RPMI7951 (cell line): ENCODE measurements at places on chromosomes 7 and 10.

- no peak for DNase-seq
Measured at GRCh38 chr7:106721816-106722785, 61.1 kb upstream of the CCDC71L start.

GRCh38 chr7:150431839-150432658, 18.4 kb upstream of the GIMAP8 start:
- no peak for DNase-seq

DNA sequence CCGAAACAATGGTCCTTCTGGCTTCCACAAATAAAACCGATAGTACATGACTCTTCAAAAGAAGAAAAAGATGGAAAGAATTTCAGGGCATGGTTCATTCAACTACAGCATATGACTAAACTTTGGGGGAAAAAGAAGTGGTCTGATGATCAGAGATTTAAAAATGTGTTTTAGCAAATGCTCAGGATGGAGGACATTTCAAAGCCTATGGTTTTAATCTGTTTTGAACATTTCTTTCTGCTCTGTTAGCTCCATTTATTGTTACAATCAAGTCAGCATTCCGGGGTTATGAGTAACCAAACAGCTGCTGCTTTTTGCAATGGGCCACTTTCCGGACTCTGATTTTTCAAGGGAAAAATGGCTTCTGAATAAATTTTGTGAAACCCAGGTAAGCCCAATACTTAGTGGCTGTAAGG, 142.4 kb downstream of the CUBN start:
- peak; percentile 91 for DNase-seq

GRCh38 chr10:83605783-83606630, 533.3 kb upstream of the GHITM start:
- DNase-seq = no peak

- DNase-seq = no peak
Measured at GRCh38 chr10:13189961-13190360, 28.6 kb downstream of the MCM10 start.

DNA sequence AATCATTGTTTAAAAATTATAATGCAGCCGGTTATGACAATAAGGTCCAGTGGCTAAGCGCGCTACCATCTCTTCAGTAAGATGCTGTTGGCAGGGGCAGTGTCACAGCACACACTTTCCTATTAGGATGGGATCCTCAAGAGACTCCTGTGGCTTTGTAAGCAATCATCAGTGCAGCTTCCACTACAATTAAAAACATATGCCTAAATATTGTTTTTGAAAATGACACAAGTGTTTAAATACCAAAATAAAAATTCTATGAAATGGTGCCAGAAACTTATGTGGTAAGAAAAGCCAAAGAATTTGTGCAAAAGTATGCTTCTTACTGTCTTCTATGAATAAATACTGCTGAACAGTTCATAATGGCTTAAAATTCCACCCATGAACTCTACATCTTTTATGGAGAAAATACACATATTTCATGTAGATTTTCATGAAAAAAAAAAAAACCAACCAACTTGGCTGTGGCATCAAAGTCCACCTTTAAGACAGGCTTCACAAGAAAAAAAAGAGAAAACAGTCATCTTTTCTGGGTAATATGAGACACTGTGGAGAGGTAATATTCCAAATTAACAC, 132.8 kb downstream of the SEMA3C start:
- no peak for DNase-seq

GRCh38 chr7:44067064-44067951, 1.9 kb upstream of the PGAM2 start:
- DNase-seq = no peak

GRCh38 chr7:5422396-5423305, 983 bp downstream of the TNRC18 start:
- DNase-seq = peak; percentile 59

DNA sequence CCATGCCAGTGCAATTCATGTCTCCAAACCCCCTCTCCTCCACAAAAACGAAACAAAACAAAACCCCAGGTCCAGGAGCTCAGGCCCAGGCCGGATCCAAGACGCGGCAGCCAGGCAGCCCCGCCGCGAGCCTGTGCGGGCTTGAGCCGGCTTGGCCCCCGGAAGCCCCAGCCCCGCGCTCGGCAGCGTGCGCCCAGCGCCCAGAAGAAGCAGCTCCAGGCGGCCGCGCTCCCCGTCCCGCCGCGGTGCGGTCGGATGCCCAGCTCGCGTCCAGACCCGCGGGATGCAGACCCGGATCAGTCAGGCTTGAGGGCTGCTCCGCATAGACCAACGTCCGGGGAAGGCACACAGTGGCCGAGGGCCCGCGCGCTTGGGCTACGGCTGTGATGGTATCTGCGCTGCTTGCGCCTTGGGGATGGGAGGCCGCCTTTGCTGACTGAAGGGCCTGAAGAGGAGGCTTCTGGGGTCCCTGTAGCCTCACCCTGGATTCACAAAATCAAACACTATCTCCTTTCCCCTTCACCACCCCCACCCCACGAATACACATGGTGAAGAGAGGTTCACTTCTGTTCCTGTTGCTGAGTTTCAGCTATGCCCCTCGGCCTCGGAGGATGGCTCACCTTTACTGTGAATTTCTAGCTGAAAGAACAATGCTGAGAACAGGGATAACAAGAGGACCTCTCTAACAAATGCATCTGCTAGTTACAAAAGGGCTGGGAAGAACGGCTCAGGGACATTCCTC, 79.9 kb upstream of the EN2 start:
- DNase-seq = peak; percentile 22

GRCh38 chr7:105439174-105439893, 50.6 kb upstream of the SRPK2 start:
- peak; percentile 83 for DNase-seq

DNA sequence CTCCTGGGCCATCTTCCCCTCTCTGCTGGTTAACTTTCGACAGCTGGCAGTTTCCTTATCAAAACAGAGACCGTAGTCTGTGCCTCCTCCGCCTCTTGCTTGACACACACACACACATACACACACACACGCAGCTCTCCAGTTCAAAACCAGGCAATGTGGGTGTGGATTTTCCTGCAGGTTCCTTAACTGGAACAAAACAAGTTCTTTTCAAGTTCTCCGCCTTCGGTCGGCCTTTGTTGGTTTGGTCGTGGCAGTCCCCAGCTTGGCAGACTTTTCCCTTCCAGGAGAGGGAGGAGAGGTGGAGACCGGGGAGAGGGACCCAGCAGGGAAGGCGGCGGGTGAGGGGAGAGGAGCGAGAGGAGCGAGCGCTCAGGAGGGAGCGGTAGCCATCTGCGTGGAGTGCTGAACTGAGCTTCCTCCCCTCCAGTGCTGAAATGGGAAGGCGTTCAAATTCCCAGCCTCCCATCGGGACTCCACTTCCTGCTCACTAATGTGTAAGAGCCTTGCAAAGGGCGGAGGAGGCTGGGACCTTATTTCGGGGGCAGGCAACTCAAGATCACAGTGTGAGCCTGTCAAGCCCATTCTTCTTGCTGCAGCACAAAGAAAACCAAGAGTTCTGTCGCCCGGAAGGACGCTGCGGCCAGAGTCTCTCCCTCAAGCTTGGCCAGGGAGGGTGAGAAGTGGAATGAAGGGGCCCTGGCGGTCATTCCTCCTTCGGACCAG, 120.6 kb downstream of the PRPF18 start:
- DNase-seq = peak; percentile 98

DNA sequence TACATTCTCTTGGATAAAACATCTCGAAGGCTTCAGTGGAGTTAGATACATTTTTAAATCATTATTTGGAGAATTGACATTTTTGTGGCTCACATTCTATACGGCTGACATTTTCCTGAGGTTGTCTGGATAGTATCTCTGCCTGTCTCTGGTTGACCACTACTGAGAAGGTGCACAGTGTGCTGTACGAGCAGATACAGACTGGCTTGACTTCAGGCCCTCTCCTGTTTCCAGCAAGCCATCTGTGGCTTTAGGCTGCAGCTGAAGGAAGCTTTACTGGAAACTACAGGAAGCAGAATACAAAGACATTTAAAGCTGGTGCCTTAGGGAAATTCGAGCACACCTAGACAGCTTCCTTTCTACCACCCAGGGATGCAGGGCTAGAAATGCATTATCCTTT, 39.3 kb upstream of the RSU1 start:
- DNase-seq = peak; percentile 51

GRCh38 chr7:79912213-79912633, 222.4 kb upstream of the GNAI1 start:
- no peak for DNase-seq

GRCh38 chr10:93166134-93166533, 92.4 kb downstream of the CYP26A1 start:
- no peak for DNase-seq

DNA sequence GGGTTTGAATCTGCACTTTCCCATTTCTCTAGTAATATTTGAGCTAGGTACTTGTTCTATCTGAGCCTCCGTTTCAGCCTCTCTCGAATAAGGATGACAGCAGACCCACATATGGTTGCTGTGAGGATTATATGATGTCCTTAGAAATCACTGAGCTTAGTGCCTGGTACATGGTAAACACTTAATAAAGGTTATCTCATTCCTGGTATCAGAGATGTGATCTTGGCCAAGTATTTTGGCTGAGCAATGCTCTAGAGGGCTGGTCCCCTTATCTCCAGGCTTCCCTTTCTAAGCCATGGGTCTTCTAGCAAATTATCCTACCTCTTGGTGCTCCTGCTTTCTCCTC, 407 bp upstream of the MKRN1 start:
- DNase-seq = no peak

GRCh38 chr7:98251231-98251600, 816 bp downstream of the TECPR1 start:
- no peak for DNase-seq
